ENCODE measurements at places on chromosomes 7 and 10.
A peak's percentile ranks its signal among the peaks of the same experiment; 100 is the strongest.

DNA sequence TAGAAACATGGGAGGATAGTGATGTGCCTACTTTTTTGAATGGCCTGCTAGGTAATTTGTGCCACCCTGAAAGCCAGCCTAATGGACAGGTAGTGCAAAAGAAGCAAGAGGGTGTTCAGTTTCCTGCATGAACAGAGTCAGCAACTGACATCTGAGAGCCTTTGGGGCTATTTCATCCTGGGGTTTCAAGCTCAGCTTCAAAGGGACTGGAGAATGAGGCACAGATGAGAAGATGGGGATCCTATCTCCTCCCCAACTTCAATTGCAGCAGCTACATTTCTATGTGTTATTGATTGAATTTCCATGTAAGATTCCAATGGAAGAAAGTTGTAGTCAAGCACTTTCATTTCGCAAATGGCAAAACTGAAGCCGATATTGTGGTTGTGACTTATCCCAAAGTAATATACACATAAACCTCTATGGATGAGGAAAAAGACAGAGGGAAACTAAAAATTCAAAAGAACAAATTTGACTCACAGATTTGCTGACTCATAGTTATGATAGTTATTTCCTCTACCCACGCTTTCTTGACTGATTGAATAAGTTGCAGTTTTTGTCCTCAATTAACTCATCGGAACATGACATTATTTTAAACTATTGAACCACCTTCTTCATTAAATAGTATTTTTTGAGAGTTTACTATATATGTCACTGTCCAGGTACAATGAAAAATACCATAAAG is 42.6 kb upstream of the NRP1 start:
- H3K36me3 ChIP-seq, result no peaks in the 10 kb centered on the region
- no peak for DNase-seq
- peak overlapping the region; percentile 14 for H3K27ac ChIP-seq

DNA sequence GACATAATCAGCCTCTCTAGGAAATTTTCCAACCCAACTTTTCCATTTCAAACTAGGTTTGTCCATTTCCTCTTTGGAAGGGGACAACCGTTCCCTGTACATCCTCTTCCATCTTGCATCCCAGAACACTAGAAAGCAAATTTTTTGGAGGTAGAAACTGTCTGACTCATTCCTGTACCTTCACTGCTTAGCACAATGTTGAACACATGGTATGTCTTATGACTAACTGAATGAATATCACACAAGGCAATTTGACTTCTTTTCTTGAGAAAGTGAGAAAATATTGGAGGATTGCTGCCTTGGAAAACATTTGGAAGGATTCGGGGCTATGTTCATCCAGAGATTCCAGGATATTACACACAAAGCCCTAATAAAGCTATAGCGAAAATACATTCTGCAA is 289.1 kb downstream of the FGFR2 start:
- no peaks in the 10 kb centered on the region for H3K27me3 ChIP-seq
- H3K27ac ChIP-seq, result no peak overlapping the region

DNA sequence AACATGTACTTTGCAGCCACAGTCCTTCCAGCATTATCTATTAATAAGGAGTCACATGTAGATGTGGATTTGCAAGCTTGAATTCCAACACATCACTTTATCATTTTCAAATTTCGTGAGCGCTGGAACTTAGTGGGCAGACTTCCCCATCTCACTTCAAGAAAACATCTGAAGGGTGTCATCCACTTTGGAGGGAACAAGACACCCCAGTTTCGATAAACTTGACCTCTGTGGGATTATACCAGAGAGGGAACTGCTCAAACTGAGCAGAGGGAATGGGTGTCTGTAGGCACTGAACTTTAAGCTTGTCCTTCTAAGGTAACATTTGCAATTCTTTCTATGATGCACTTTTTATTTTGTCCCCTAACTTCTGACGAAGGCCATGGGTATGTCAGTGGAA is 27.5 kb downstream of the ADRB1 start:
- H3K27me3 ChIP-seq, result no peaks in the 10 kb centered on the region
- no peak overlapping the region for H3K4me3 ChIP-seq
- no peaks in the 10 kb centered on the region for H3K4me1 ChIP-seq
- no peak for DNase-seq
- no peak overlapping the region for H3K27ac ChIP-seq

DNA sequence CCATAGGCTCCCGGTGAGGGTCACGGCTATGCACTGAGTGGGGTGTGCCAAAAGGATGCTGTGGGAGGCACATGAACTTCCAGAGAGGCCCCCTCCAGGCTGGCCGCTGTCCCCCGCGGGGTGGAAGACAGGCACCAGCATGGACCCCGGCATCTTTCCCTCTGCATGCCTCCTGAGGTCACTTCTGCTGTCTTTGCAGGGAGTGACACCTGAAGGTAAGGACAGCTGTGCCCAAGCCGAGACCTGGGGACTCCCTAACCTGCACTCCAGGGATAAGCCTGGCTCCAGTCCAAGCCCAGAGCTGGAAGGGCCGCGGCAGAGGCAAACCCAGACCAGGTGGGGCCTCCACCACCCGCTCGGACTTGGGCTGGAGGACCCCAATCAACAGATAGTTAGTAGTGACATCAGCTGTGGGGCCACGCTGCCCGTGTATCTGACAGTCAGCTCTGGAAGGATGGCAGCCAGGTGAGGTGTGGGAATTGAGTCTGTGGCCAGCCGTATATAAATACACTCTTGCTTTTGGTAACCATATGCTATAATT is 340.7 kb upstream of the MKI67 start:
- no peak for DNase-seq
- no peaks in the 10 kb centered on the region for H3K36me3 ChIP-seq
- peaks cover 5% of the 10 kb centered on the region for H3K4me1 ChIP-seq
- no peaks in the 10 kb centered on the region for H3K27me3 ChIP-seq

DNA sequence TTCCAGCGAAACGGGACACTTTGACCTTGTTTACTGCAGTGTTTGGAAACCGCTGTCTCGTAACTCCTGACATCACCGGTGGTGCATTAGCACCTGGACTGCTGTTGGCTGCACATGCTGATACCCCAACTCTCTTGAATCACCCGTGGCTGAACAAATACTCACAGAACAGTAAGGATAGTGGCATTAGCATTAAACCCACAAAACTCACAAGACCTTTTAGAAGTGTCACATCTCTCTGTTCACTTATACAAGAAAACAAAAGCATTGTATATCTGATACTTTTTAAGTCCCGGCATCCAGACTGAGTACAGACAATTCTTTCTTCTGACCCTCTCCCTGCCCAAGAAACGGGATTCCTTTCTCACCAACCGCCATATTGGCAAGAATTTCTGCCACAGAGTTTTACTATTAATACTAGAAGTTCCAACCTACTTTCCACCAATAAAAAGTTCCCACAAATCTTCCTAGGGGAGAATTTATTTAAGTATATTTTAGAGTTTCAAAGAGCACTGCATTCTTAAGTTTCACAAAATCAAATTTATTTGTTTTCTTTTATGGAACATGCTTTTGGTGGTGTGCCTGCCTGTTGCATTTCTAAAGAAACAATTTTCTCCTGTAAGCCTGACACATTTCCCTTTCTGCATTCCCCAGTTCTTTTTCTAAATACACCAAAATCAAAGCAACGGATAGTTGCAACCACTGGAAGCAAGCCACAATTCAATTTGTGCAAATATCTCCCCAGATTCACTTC is 208.4 kb upstream of the KLF14 start:
- peak overlapping the region; percentile 17 for H3K27ac ChIP-seq
- no peak overlapping the region for H3K4me3 ChIP-seq
- H3K4me1 ChIP-seq, result peaks cover 2% of the 10 kb centered on the region
- DNase-seq, result no peak
- H3K36me3 ChIP-seq, result peaks cover 39% of the 10 kb centered on the region

DNA sequence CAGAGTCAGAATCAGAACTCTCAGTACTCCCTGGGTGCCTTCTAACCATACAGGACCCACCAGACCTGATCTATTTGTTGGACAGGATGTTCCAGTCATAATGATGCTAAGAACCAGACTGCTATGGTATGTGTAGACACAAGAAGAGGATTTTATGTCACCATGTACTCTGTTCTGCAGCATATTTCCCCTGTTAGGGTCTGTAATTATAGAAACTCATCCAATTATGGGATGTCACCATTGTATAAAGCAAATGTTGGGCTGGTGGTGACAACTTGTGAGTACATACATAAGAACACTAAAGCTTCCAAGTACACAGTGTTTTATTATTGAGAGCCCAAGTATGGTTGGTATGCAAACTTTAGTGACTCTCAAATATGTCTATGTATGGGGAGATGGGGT is 67.1 kb upstream of the AGBL3 start:
- no peak overlapping the region for H3K4me3 ChIP-seq
- peaks cover 22% of the 10 kb centered on the region for H3K4me1 ChIP-seq
- DNase-seq, result no peak
- H3K27me3 ChIP-seq, result no peaks in the 10 kb centered on the region

- no peaks in the 10 kb centered on the region for H3K36me3 ChIP-seq
- H3K4me1 ChIP-seq, result peaks cover 4% of the 10 kb centered on the region
- H3K27ac ChIP-seq, result no peak overlapping the region
- no peak for DNase-seq
Observed at GRCh38 chr7:132402751-132403245, 173.5 kb downstream of the PLXNA4 start.

DNA sequence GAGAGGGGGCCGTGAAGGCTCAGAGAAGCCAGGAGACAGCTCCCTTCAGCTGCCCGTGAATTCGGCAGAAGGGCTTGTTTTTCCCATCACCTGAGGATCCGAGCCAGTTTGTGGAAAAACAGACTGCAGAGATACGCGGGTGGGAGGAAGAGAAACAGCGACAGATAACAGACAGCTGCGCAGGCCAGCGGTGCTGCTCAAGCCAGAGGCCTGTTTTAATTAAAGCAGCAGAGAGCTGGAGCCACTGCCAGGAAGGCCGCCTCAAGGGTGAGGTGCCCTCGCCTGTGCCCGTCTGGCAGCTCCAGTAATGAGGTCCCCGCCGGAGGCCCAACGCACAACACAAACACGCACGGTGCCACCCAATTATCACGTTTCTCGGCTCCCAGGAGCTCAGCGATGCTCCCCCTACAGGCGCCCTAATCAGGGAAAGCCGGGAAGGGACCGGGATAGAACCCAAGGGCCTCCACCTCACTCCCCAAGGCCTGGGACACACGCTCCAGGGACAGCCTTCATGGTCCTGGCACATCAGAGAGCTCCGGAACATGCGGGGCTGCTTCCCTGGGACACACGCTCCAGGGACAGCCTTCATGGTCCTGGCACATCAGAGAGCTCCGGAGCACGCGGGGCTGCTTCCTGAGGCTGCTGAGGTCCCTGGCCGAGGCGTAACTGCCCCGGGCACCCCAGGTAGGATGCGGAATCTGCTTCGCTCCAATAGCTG is 60.6 kb upstream of the DNAAF5 start:
- H3K36me3 ChIP-seq, result no peaks in the 10 kb centered on the region
- H3K27ac ChIP-seq, result no peak overlapping the region
- peak; percentile 88 for DNase-seq
- no peaks in the 10 kb centered on the region for H3K4me1 ChIP-seq
- no peaks in the 10 kb centered on the region for H3K27me3 ChIP-seq

- H3K27me3 ChIP-seq, result no peaks in the 10 kb centered on the region
- H3K27ac ChIP-seq, result no peak overlapping the region
- H3K36me3 ChIP-seq, result no peaks in the 10 kb centered on the region
- H3K4me1 ChIP-seq, result no peaks in the 10 kb centered on the region
- no peak for DNase-seq
Observed at GRCh38 chr10:7297094-7297493, 113.7 kb downstream of the SFMBT2 start.

DNA sequence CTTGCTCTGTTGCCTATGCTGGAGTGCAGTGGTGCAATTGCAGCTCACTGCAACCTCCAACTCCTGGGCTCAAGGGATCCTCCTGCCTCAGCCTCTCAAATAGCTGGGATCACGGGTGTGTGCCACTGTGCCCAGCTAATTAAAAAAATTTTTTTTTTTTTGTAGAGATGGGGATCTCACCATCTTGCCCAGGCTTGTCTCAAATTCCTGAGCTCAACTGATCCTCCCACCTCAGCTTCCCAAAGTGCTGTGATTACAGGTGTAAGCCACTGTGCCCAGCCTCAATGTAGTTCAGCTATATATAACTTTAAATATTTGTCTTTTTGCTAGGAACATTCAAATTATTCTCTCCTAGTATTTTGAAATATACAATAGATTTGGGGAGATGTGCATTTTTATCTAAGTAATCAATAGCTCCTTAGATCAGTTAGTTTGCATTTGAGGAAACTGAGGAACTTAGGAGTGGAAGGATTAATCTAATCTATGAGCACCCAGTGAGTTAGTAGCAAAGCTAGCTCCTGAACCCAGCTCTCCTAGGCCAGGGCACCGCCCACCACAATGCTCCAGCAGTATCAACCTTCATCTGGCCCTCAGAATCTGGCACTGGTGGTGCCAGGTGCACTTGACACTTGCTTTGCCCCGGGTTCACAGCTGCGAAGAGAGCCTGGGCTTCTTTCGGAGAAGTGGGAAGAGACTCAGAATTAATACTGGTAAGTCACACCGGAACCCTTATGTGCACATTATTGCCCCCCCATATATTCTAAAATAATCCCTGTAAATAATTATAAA is 5.9 kb upstream of the LRMDA start:
- H3K27ac ChIP-seq, result no peak overlapping the region
- no peak overlapping the region for H3K4me3 ChIP-seq
- H3K36me3 ChIP-seq, result no peaks in the 10 kb centered on the region
- no peak for DNase-seq

- H3K27ac ChIP-seq, result no peak overlapping the region
- peaks cover 15% of the 10 kb centered on the region for H3K4me1 ChIP-seq
- no peak for DNase-seq
- no peaks in the 10 kb centered on the region for H3K36me3 ChIP-seq
Observed at GRCh38 chr10:21405981-21406380, 119.5 kb downstream of the SKIDA1 start.

DNA sequence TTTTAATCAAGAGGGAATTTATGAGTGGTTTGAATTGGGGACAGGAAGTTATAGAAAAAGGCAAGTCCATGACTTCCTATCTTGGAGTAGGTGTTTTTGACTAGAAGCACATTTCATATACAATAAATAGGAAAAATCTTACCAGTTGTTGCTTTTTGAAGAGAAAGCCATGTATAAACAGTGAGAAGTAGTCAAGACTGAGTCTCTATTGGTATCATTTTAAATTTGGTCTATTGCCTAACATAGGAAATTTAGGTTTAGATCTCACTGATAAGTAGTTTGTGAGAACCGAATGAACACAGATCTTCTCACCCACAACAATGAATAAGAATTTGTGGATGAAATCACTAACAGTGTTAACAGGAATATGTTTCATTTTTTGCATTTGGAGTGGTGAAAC is 387.2 kb downstream of the BBS9 start:
- no peak overlapping the region for H3K27ac ChIP-seq
- H3K4me1 ChIP-seq, result no peaks in the 10 kb centered on the region
- H3K27me3 ChIP-seq, result no peaks in the 10 kb centered on the region
- DNase-seq, result no peak
- no peak overlapping the region for H3K4me3 ChIP-seq
- H3K36me3 ChIP-seq, result no peaks in the 10 kb centered on the region

- no peak for DNase-seq
- H3K27ac ChIP-seq, result no peak overlapping the region
- no peaks in the 10 kb centered on the region for H3K27me3 ChIP-seq
- no peaks in the 10 kb centered on the region for H3K4me1 ChIP-seq
- peaks cover 36% of the 10 kb centered on the region for H3K36me3 ChIP-seq
Observed at GRCh38 chr7:44838751-44839150, 9.1 kb downstream of the H2AZ2 start.

Data from SK-N-SH (cell line).